Ovary (tissue), 10 donors: ENCODE measurements at places on chromosomes 12 and 14. TPM values are rescaled to one million over a fixed set of nuclear protein-coding genes. Genes with fewer than 3 reads are reported as not detected.

The CPNE6 gene
- total RNA-seq: 0.71 TPM

The KLRG1 gene
- total RNA-seq: 1.1 TPM

The TSHR gene
- not detected for total RNA-seq

The MYF6 gene
- total RNA-seq: not detected

GRCh38 chr12:118185602-118186397, 49.9 kb downstream of the PEBP1 start:
- DNase-seq: no peak

DNA sequence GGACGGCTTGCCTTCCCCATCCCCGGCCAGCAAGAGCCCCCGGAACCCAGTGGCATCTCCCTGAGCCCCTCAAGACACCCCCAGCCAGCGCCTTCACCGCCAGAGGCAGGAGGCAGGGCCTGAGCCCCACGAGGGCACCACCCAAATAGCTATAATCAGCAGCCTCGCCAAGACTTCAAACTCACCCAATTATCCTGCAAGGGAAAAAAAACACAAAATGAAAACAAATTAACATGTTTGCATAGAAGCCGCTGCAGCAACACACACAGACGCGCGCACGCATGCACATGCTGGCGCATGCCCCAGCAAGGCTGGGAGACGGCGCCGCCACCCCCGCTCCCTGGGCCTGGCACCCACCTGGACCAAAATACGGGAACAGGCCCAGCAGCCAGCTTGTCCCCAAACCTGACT, 15.8 kb downstream of the FAM222A start:
- DNase-seq: no peak

DNA sequence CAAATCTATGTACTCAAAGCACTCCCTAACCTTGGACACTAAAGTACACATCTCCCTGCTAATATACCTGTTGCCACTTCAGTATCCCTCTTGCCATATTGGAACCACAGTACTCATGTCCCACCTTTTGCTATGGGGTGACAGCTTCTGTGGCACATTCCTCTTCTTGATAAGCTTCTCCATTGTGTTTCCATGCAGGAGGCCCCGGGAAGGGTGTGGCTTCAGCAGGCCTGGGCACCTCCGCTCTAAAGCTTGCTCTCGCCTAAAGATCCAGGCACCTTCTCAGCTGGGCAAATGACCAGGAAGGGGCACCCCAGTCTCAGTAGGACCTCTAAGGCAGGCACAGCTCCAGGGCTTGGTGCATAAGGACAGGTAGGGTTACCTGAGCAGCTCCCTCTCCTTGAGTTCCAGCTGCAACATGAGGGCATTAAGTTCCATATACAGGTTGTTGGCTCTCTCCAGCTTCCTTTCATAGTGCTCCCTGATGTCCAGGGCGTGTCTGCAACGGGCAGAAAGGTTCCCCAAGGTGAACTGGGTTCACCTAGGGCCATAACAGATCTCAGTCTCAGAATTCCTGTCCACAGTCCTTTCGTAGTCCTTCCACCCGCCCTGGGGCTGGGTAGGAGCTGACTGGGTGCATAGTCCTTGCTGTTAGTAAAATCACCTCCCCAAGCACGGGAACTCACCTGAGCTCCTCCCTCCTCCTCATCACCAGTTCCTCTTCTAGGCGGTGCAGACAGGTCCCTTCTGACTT, 15.9 kb downstream of the MAP3K12 start:
- no peak for DNase-seq
